ENCODE measurements at places on chromosomes 2 and 18.

DNA sequence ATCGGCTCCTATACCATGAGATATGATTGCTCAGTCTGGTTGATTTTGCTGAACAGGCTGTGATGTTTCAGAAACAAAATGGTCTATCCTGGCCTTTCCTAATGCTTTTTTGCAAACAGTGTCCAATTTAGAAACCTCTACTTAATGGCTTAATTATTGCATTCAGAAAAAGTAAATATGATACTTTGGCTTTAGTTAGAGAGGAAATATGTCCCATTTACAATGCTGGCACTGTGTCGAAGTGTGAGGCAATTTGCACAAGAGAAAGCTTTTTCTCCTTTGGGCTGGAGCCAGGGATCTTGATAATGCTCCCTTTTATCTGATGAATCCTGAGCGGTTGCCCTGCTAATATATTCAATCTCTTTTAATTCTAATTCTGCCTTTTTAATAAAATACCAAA lies 418.9 kb downstream of the EPHA4 start:
- DNase-seq: no peak

GRCh38 chr18:44857081-44857480 lies 176.4 kb downstream of the SETBP1 start:
- DNase-seq: no peak

- no peak for DNase-seq
Measured at GRCh38 chr2:181632733-181633401, 24.0 kb downstream of the CERKL start.

- DNase-seq: no peak
Measured at GRCh38 chr18:74172697-74173433, 24.5 kb downstream of the TIMM21 start.

- DNase-seq: no peak
Measured at GRCh38 chr2:33619028-33619427, 19.9 kb upstream of the FAM98A start.

- DNase-seq: peak; percentile 8
Measured at GRCh38 chr2:196415384-196415783, 224.1 kb upstream of the CCDC150 start.

- DNase-seq: no peak
Measured at GRCh38 chr2:27304488-27305240, 3.6 kb downstream of the UCN start.

DNA sequence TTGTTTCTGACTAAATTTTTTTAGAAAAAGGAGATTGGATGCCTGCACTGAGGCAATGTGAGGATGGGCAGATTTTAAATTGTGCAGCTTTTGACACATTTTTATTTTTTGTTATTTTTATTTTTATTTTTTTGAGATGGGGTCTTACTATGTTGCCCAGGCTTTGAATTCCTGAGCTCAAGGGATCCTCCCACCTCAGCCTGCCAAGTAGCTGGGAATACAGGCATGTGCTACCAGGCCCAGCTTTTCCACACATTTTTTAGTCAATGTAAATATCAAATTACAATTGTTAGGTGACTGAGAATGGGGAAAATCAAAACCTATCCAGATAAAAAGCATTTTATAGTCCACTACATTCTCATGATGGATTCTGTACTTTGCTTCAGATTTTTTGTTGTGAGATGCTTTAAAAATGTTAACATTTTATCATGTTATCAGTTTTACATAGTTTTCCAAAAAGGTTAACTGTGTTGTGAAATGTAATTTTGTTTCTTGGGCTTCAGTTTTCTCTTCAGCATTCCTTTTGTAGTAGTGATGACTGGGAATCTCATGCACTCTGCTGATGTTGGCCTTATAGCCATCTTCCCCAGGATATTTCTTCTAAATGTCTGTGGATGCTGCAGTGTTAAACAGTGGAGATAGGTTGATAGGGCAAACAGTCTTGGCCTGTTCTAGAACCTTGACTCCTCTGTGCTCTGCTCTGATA lies 41.4 kb downstream of the PKP4 start:
- DNase-seq: no peak

DNA sequence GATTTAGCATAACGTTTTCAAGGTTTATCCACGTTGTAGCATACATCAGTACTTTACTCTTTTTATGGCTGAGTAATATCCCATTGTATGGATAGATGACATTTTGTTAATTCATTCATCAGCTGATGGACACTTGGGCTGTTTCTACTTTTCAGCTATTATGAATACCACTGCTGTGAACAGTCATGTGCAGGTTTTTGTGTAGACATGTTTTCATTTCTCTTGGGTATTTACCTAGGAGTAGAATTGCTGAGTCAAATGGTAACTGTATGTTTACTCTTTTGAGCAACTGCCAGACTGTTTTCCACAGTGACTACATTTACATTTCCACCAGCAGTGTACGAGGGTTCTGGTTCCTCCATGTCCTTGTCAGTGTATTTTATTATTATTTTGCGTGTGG lies 33.9 kb downstream of the COX7A2L start:
- DNase-seq: peak; percentile 53

DNA sequence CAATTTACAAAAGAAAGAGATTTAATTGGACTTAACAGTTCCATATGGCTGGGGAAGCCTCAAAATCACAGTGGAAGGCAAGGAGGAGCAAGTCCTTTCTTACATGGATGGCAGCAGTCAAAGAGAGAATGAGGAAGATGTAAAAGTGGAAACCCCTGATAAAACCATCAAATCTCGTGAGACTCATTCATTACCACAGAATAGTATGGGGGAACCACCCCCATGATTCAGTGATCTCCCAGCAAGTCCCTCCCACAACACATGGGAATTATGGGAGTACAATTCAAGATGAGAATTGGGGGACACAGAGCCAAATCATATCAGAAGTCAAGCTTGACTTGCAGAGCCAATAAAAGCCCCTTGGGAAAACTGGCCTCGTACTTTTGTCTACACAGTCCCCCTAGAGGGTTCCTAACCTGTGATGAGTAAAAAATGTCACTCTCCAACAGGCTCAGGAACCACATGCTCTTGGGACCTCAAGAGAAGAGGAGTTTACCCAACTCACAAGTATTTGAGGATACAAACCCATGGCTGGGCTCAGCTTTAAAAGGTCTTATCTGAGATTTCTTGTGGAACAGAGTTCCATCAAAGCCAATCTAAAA lies 11.2 kb upstream of the INPP4A start:
- no peak for DNase-seq

GRCh38 chr18:21389283-21389682 lies 147.3 kb downstream of the GREB1L start:
- DNase-seq: no peak

DNA sequence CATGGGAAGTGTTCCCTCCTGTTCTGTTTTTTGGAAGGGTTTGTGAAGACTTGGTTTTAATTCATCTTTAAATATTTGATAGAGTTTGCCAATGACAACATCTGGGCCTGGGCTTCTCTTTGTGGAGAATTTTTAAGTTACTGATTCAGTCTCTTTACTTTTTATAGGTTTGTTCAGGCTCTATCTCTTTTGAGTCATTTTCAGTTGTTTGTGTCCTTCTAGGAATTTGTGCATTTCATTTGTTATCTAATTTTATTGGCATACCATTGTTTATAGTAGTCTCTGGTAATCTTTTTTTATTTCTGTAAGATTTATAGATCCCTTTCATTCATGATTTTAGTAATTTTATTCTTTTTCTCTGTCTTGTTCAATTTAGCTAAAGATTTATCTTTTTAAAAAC lies 14.6 kb downstream of the SCLY start:
- no peak for DNase-seq
